Activated naive CD4-positive, alpha-beta T cell treated with anti-CD3 and anti-CD28 coated beads, Interleukin-2, amount 50 U/mL, for 16 hours (primary cell): ENCODE measurements at places on chromosomes 7 and 10.

DNA sequence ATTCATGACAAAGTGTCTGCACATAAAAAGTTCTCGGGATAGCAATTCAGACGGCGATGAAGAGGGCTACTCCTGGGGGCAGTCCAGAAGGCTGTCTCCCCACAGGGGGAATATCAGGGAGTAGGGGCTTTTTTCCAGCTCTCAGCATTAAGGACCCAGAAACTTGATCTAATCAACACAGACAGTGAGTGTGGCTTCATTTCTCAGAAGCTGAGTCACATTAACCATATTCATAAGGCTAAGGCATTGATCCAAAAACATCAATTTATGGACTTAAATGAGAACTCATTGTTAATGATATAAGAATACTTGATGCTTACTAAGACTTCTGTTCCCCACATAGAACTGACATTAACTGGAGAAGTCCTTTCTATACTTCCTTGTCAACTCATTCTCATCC, 87.5 kb upstream of the AOAH start:
- DNase-seq = no peak

DNA sequence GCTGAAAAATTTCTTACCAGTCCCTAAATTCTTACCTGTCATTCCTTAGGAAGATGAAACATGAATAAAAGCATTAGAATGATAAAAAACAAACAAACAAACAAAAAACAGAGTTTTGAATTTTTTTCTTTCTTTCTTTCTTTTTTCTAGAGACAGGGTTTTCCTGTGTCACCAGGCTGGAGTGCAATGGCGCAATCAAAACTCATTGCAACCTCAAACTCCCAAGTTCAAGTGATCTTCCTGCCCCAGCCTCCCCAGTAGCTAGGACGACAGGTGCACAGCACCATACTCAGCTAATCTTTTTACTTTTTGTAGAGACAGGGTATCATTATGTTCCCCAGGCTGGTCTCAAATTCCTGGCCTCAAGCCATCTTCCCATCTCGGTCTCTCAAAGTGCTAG, 26.5 kb downstream of the NT5C2 start:
- DNase-seq = no peak

DNA sequence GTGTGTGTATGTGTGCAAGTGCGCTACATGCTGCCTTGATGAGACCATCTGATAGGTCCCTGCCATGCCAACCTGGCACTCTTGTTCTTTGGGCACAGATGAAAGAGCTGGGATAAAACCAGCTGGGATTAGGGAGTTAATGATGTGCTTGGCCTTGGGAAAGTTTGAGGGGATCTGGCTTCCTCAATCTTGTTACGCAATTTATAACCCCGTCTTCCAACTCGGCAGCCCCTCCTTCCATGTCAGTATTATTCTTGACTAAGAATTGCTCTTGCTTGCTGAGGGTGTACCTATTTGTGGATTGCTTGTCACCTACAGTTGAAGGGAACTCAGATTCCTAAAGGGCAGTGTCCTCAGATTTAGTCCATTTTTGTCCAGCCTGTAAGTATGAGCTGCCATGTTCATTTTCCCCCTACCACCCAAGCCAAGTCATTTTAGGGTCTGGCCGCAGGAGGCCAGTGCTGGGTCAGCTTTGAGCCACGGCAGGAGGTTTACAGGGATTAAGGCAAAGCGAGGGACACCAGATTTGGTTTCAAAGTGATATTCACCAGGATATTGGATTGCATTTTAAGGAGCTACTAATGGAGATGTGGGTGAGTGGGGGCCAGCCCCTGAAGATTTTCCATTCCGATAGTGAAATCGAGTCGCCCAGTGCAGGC, 34.1 kb upstream of the KCNMA1 start:
- DNase-seq = no peak

- no peak for DNase-seq
These were observed 247.1 kb downstream of the KCNMA1 start for GRCh38 chr10:77390481-77390891.

GRCh38 chr10:31524460-31524859, 205.4 kb downstream of the ZEB1 start:
- DNase-seq = no peak

GRCh38 chr10:99805190-99805589, 22.8 kb downstream of the ABCC2 start:
- DNase-seq = no peak

GRCh38 chr10:20132816-20133215, 316.6 kb downstream of the PLXDC2 start:
- DNase-seq = no peak
